ENCODE measurements at places on chromosomes 16 and 17.

DNA sequence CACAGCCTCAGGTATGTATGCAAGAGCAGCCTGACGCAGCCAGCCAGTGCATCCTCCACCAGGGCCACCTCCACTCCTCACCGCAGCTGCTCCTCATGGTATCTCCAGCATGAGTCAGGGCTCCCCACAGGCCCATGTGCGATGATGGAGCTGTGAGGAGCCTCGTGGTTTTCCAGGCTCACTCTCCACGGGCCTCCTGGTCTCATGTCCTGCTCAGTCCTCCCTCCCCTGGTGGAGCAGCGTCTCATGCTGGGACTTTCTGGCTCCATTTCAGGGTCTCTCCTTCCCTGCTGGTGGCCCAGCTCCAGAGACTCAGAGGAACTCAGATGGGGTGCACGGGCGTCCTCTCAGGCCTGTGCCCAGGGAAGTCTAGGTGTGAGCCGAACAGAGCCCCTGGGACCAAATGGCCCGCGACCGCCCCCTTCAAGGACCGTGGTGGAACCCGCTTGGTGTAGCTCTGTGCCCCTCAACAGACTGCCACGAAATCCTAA, 70.4 kb downstream of the METRNL start:
- DNase-seq, result no peak

- no peak for DNase-seq
These were observed 12.3 kb upstream of the MEIOB start for GRCh38 chr16:1884155-1884760.

GRCh38 chr17:4902540-4902939, 358 bp downstream of the CHRNE start:
- DNase-seq, result no peak

DNA sequence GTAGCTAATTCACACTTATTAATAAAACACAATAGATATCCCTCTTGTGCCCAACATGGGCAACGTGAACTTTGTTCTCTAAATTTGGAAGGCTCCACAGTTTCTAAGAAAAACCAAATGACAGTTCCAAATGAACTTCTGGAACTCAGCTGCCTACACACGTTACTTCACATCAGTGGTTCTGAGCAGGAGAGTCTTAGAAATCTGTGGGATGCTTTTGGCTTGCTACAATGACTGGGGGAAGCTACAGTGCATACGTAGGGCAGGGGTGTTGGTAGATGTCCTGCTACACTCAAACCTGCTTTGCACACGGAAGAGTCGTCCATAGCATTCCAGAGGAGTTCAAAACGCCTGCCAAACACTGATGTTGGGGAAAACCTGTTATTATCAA, 8.0 kb downstream of the TXNDC11 start:
- DNase-seq, result no peak

DNA sequence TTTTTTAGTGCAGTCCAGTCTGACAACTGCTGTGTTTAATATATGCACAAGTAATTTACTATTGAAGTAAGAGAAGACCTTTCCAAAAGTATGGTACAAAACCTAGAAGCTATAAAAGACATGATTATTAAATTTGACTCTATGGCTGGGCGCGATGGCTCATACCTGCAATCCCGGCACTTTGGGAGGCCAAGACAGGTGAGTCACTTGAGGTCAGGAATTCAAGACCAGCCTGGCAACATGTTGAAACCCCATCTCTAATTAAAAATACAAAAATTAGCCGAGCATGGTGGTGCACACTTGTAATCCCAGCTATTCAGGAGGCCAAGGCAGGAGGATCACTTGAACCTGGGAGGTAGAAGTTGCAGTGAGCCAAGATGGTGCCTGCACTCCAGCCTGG, 41.4 kb upstream of the VWA3A start:
- no peak for DNase-seq

GRCh38 chr16:83720981-83721380, 86.8 kb upstream of the HSBP1 start:
- no peak for DNase-seq
